ENCODE measurements at places on chromosomes 1 and 21.

DNA sequence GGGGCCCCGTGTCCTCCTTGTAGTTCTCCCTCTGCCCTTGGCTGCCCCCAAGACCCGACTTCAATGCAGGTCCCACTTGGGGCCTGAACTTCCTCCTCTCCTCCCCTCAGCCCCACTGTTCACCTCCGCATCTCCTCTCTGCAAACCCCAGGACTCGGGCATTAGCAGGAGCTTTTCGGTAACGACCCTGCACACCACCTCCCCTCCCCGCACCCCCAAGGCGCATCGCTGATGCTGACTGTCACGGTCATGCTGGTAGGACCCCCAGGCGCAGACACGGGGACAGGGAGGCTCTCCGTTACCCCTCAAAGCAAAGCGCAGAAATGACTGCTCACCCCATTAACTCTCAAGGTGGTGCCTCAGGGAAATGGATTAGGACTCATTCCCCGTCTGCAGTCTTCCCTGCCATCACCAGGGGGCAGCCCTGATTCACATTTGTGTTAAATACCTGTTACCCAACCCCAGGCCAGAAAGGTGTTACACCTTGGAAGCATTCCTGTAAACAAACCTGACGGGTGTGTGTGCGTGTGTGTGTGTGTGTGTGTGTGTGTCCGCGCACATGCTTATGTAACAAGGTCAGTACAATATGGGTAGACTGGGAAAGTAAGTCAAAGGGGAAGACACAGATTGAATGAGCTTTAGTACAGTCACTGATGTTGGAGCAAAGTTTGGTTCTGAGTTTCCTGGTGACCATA lies 6.4 kb upstream of the GUCA2B start:
- peak; percentile 53 for DNase-seq

- no peak for DNase-seq
Measured at GRCh38 chr1:235129774-235130570, 1.3 kb upstream of the TOMM20 start.

DNA sequence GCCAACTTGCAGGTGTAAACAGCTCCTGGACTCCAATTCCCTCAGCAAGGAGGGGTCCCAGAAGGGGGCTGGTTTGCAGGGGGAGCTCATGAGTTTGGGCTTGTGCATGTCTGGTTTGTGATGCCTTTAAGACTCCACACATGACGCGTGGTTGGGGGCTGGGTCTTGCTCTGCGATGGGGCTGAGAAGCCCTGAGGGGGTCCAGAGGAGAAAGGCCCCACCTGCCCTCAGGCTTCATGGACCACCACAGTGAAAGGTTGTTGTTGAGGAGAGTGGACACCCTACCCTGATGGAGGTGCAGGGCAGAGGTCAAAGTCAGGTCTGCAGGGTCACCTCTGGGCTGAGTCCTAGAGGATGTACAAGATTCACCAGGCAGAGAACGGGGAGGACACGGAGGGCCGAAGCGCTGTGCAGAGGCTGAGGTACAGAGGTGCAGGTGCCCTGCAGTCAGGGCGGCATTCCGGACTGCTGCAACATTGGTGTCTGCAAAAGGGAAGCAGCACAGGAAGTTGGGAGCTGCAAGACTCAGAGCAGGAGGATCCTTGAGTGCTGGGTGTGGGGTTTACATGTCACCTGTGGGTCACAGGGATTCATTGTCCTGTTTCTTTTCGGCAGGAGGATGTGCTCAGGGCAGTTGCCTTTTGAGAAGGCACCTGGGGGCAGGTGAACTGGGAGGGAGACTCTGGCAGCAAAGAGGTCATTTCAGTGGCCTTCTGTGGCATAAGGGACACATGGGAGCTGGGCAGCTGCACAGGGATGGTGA lies 399.4 kb downstream of the PTPRU start:
- no peak for DNase-seq

- no peak for DNase-seq
Measured at GRCh38 chr1:33247545-33247944, 8.7 kb upstream of the ZNF362 start.

GRCh38 chr1:183800449-183800848 lies 4.5 kb upstream of the RGL1 start:
- DNase-seq: no peak

- DNase-seq: no peak
Measured at GRCh38 chr1:167635156-167635648, 5.2 kb downstream of the RCSD1 start.

DNA sequence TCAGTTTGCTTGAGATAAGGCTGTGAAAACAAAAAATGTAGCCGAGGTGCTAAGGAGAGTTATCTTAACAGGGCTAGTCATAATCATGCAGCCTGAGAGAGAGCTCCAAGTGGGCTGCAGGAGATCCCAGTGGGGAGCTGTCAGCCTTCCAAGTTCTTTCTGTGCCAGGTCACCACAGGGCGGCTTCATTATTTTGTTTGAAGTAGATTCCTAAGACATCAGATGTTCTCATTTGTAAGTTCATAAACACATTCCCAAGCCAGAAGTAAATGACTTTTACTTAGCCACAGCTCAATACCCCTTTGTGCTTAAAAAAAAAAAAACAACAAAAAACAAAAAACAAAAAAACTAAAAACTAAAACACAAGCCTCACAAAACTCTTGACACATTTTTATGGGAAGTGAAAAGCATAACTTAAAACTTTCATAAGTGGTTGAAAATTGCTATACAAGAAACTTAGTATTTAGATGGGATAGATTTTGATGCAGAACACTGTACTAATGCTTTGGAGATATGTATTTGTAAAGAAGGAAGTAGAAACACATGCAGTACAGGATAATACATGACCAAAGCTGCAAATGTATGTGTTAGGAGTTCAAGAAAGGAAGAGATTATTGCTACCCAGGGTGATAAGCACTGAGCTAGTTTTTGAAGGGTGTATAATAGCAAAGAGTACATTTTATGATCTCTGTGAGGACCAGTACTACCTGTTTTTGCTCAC lies 8.6 kb downstream of the CDC14A start:
- DNase-seq: peak; percentile 48

- no peak for DNase-seq
Measured at GRCh38 chr1:197768014-197768805, 7.1 kb downstream of the DENND1B start.

DNA sequence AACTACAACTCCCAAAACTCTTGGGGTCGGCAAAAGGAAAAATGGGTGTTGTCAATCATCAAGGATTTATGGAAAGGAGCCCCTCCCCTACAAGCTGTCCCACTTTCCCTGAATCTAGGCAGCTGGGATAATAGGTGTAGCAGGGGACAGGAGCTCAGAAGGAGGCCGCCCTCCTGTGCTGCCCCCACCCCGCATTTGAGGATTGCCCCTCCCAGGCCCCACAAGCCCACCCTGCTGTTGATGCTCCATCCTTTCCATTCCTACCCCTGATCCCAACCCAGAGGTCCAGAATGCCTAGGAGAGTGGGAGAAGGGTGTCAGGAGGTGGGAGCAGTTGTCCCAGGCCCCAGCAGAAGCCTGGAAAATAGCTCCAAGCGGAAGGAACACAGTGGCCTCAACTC lies 1.9 kb upstream of the MRPL24 start:
- no peak for DNase-seq

DNA sequence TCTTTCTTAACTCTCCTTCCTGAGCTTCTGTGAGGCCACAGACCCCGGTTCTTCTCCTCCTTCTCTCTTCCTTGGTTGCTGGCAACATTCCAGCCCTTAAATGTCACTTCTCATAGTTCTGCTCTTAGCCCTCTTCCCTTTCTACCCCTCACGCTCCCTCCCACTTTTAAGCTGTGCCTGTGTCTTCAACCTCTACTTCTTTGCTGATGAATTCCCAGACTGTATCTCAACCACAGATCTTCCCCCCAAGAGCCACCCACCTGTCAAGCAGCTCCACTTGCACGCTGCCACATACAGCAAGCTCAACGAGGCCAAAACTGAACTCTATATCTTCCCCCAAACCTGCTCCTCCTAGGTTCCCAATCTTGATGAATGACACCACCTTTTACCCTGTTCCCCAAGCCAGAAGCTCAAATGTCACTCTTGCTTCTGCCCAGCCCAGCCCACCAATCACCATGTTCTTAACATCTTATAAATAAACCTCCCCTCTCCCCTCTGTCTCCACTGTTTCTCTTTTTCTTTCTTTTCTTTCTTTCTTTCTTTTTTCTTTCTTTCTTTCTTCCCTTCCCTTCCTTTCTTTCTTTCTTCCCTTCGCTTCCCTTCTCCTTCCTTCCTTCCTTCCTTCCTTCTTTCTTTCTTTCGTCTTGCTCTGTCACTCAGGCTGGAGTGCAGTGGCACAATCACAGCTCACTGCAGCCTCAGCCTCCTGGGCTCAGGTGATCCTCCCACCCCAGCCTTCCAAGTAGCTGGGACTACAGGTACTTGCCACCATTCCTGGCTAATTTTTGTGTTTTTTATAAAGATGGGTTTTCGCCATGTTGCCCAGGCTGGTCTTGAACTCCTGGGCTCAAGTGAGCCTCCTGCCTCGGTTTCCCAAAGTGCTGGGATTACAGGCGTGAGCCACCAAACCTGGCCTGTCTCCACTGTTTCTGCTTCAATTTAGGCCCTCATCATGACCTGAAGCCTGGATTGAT lies 19.8 kb upstream of the PTP4A2 start:
- peak; percentile 46 for DNase-seq

- DNase-seq: no peak
Measured at GRCh38 chr1:216888731-216889130, 165.5 kb upstream of the ESRRG start.

DNA sequence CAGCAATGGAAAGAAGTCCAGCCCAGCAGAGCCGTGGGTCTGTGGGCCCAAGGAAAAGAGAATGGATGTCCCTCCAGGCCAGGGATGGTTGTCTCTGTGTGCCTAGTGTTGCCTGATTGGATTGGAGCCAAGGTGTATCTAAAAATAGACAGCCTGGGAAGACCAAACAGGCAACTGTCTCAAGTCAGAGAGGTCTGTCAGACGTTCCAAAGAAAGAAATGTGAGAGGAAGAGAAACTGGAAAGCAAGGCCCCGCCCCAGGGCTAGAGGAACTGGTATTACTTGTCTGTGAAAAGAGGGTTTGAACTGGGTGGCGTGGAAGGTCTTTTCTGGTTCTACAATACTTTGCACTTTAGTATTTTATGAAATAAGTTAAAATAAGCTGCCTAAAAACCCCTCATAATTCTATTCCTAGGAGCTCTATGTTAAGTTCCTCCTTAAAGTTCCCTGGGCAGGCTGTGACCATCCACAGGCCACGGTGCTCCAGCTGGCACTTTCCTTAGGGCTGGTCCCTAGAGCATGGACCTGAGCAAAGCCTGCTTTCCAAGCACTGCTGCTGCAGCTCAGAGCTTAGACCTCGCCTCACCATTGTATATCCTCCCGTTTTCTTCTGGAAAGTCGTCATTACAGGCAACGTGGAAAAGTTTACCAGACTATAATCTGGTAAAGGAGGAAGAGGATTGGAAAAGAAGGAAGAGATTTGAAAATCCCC lies 151.6 kb downstream of the DISC1 start:
- DNase-seq: peak; percentile 77

DNA sequence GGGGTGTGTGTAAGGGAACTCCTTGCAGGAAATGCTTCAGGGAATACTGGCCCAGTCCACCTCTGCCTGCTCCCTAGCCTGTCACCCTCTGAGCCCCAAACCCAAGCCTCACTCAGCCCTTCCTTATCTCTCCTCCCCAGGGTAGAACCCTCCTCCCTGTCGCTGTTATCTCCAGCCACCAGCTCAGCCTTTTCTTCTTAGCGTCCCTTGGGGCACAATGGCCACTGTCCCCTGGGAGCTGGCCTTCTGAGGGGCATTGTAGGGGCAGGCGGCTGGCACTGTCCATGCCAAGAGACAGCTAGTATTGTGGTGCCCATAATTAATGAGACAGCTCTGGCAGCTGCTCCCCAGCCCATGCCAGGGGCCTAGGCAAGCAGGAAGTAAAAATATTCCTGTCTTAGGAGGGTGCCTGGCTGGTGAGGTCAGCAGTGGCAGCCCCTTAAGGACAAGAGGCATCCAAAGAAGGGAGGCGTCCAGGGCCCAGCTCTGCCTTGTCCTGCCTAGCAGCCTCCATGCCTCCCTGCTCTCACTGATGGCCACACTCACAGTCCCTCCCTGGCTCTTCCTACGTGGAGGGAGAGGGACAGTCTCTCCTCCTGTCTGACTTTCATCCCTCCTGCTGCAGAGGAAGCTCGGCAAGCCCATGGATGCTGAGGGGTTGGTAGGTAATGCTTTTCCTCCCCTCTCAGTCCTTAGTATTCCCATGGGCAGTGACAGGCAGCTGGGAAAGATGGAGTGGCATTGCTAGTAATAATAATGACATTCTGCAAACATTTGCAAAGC lies 37.5 kb downstream of the KCNQ4 start:
- no peak for DNase-seq

DNA sequence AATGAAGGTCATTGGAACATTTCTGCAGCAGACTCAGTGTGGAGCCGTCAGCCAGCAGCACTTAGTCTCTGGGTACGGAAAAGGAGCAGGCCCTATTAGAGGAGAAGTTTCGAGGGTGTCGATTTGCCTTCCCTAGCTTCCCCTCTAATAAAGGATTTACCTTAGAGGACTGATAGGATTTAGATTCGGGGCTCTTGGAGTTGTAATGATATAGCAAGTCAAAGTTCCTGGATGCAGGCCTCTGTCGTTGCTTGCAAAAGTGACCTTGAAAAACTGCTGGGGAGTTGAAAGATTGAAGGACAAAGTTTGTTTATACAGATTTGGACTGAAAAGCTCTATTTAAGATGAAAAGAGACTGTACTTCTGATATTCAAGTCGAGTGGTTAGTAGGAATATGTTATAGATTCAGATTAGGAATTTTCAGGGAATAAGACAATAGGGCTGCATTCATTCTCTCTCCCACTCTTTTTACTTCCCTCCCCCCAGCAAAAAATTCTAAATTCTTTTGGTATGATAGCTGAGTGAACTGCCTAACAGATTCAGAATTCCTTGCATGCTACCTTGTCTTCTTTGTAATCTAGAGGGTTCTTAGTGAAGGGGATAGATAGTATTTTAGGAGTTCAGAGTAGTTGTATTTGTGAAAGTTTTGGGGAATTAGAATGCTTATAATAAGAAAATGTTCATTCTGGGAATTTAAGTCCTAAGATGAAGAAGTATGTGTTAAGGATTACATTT lies 19.2 kb downstream of the NFYC start:
- peak; percentile 31 for DNase-seq

GRCh38 chr1:19988267-19989006 lies 9.0 kb upstream of the PLA2G2A start:
- DNase-seq: no peak

DNA sequence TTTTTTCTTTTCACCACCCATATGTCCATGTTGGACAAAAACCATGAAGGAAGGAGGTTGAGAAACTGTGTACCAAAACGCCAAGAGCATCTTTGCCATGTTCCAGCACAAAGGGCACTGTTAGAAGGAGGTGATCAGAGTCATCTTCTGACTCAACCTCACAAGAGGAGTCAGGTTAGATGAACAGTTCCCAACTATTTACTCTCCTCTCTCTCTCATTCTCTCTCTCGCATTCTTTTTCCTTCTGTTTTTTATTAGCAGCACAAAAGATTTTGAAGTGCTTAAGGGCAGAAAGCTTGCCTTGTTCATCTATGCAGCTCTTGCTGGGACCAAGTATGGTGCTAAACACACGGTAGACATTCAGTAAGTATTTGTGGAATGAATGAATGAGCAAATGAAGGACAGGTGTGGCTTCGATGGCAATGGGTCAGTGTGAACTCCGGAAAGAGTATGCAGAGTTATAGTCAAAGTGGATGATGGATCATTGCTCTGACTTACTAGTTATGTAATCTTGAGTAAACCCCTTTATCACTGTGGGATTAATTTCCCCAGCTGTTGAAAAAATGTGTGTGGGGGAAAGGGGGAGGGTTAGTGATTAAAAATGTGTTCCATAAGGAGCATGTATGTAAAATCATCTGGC lies 33.9 kb downstream of the DDR2 start:
- peak; percentile 52 for DNase-seq

- DNase-seq: no peak
Measured at GRCh38 chr1:199573047-199573446, 454.5 kb upstream of the NR5A2 start.
